NCI-H2081 (cell line): ENCODE measurements at places on chromosomes 13 and 19.

DNA sequence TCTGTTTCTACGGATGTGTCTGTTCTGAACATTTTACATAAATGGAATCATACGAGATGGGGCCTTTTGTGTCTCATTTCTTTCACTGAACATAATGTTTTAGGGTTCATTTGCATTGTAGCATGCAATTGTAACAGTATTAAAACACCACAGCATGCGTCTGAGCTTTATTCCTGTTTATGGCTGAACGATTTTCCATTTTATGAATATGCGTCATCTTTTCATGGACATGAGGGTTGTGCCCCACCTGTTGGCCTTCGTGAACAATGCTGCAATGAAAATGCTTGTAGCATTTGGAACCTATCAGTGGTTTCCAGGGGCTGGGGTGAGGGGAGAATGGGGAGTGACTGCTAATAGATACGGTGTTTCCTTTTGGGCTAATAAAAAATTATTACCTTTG, 5.1 kb downstream of the OR10H1 start:
- DNase-seq: no peak

DNA sequence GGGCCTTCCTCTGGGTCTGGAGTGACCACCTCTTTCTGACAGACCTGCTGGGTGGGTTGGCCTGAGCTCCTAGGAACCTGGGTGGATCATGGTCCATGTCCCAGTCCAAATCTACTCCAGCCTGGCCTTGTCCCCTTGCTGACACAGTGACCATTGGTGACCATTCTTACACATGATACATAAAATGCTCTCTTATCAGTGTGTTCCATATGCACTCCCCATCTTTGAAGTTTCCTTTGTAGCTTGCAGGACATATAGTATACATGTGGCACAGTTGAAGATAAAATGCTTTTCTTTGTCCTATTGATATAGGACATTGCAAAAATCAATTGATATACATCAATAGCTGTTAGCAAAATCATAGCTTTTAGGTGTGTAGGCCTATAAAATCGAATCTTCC, 291.8 kb downstream of the MYO16 start:
- DNase-seq: no peak

- no peak for DNase-seq
Measured at GRCh38 chr19:7851623-7852500, 21.8 kb downstream of the EVI5L start.

DNA sequence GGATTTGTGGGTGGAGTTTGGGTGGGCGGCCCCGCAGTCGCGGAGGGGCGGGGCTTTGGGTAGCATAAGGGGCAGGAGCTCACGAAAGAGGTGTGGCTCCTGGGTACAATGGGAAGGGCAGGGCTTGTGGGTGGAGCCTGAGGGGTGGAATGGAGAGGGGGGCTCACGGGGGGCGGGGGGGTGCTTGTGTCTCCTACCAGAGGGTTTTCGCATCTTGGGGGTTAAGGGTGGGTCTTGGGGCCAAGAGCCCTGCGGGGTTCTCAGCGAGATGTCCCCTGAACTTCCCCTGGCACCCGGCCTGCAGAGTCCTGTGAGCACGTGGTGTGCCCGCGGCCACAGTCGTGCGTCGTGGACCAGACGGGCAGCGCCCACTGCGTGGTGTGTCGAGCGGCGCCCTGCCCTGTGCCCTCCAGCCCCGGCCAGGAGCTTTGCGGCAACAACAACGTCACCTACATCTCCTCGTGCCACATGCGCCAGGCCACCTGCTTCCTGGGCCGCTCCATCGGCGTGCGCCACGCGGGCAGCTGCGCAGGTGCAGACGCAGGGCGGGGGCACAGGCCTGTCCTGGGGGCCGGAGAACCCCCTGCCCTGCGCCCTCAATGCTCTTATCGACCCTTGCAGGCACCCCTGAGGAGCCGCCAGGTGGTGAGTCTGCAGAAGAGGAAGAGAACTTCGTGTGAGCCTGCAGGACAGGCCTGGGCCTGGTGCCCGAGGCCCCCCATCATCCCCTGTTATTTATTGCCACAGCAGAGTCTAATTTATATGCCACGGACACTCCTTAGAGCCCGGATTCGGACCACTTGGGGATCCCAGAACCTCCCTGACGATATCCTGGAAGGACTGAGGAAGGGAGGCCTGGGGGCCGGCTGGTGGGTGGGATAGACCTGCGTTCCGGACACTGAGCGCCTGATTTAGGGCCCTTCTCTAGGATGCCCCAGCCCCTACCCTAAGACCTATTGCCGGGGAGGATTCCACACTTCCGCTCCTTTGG, 5.1 kb downstream of the FSTL3 start:
- DNase-seq: peak; percentile 92

- DNase-seq: no peak
Measured at GRCh38 chr13:94878602-94879165, 166.3 kb upstream of the SOX21 start.

DNA sequence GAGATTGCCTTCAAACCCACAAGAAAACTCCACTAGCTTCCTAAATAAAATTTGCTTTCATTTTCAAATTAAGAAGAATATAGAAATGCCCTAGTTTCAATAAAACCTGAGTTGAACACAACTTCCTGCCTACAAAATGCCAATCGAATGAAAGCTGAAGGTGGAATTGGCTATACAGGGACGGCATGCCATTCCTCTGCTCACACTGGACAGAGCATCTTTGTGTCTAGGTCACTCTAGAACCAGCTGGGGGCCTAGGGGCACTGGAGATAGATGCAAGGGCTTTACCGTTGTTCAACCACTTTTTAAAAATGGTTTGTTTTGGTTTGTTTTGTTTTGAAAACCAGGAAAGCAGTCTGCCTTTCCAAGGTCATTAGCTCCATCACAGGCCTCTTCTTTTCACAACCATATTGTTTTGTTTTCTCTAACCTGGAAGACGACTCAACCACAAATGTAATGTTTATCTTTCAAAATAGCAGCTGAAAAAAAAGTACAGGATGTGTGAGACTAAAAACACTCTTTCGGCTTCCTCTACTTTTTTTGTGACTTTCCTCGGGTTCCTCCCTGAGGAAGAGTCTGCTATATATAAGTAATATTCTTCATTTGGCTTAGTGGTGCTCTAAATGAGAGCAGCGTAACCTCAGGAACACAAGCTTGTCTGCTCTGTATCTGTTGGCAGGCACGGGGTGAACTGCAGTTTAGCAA, 11.9 kb upstream of the ITM2B start:
- no peak for DNase-seq

DNA sequence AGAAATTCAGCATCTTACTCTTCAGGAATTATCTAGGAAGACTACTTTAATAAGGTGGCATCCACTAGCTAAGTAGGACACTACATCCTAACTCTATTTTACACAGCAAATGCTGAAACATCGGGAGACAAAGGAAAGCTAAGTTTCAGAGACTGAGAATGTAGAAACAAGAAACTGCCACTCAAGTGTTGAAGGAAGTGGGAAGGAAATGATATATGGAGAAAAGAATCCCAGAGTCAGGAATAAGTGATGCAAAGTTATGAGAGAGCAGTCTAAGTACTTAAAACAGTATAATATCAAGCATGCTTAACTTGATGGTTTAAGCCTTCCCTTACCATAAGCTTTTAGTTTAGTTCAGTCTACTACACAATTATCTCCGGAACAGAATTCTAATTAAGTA, 52.4 kb downstream of the RBM26 start:
- DNase-seq: no peak

DNA sequence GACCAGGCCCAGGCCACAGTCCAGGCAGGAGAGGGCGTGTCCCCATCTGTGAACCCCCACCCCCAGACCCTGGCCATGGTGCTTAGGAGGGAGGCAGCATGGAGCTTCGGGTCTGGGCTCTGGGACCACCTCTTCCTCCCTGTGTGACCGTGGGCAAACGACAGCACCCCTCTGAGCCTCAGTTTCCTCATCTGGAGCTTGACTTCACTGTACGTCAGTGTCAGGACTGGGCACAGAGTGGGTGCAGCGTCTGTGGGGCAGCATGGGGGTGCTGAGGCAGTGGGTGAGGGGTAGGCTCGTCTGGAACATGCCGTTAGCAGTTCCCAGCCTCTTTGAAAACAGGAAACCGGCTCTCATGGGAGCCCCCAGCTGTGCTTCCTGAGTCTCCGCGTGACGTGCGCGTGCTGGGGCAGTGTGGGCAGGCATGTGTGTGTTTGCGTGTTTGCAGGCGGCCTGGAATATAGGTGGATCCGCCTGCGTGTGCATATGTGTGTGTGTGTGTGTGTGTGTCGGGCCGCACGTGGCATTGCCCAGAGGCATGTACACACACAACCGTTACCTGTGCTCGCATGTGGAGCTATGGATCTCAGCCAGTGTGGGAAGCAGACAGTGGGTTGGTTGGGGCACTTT, 15.8 kb downstream of the ARRDC2 start:
- DNase-seq: peak; percentile 21

DNA sequence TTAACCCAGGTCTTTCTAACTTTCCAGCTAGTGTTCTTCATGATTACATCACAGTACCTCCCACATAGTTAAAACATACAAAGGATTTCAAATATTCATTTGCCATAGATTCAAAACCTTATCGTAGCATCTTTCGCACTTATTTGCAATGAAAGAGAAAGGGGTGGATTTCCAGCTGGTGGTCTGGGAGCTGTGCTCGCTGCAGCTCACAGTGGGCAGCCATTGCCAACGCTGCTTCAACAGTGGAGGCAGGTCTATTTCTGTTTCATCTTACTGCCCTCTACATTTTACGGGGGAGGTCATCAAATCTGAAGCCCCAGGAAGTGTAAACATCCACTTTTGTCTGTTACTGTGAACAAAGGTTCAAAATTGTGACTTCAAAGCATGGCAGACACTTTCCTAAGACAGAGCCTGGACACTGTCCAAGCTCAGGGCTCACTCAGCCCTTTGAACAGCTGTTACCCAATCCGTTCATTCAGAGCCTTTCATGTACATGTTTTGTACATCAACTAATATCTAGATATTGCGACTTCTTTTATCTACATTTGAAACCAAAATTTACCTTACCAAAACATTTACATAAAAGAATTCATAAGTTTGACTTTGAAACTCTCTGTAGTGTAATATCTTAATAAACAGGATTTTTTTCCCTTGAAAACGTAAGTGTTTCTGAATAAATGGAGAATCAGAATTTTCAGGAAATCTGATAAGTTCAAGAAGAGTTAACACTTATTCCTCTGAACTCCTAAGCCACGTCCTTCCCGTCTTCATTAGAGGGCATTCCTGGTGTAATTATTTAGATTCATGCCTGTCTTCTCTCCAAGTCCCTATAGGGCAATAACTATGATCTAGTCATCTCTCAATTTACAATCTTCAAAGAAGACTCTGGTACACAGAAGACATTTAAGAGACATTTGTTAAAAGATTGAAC, 25.1 kb downstream of the STARD13 start:
- peak; percentile 51 for DNase-seq

- no peak for DNase-seq
Measured at GRCh38 chr19:51417107-51417809, at the start of gene SIGLEC10. TSS of gene SIGLEC10 (minus strand) at chr19:51417642. CDS start at chr19:51417581, 61 bp downstream.

DNA sequence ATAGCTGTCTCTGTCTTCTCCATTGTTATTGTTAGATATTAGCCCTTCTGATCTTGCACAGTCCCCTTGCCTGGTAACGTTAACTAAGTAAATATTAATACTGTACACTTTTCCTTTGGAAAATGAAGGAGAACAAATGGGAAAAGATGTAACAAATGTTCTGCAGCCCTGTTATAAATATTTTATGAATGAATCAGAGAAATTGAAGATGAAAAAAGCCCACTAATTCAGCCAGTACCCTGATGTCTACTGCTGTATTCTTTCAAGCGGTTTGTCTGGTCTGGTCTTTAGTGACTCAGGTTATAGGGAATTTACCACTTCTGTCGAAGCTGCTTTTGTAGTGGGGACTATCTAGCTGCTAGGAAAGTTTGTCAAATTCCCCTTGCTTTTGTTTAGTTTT, 121.0 kb downstream of the COG6 start:
- no peak for DNase-seq

DNA sequence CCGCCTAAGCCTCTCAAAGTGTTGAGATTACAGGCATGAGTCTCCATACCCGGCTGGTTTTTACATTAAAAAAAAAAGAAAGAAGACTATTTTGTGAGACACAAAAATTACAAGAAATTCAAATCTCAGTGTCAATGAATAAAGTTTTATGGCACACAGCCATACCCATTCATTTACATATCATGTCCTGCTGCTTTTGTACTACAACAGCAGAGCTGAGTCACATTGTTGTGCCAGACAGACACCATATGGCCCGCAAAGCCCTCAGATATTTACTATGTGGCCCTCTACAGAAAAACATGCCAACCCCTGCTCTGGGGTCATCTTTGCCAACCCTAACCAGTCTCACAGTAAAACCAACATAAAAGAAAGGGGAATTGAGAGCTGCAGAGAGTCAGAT, 5.3 kb downstream of the SMIM7 start:
- no peak for DNase-seq

- DNase-seq: peak; percentile 11
Measured at GRCh38 chr19:12137221-12137940, 2.8 kb downstream of the ZNF20 start.

- DNase-seq: no peak
Measured at GRCh38 chr13:33230178-33230881, 55.2 kb downstream of the STARD13 start.

DNA sequence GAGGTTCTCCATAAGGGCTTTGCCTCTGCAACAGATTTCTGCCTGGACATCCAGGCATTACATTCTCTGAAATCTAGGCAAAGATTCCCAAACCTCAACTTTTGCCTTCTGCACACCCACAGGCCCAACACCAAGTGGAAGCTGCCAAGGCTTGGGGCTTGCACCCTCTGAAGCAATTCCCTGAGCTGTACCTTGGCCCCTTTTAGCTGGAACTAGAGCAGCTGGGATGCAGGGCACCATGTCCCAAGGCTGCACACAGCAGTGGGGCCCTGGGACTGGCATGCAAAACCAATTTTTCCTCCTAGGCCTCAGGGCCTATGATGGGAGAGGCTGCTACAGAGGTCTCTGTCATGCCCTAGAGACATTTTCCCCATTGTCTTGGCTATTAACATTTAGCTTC, 943.2 kb downstream of the PCDH17 start:
- DNase-seq: no peak

- DNase-seq: no peak
Measured at GRCh38 chr19:36041831-36042230, 9.2 kb upstream of the CLIP3 start.

GRCh38 chr13:112690283-112690929, 568 bp downstream of the ATP11A start:
- no peak for DNase-seq

GRCh38 chr19:5436106-5436947, 18.9 kb upstream of the ZNRF4 start:
- DNase-seq: peak; percentile 82

DNA sequence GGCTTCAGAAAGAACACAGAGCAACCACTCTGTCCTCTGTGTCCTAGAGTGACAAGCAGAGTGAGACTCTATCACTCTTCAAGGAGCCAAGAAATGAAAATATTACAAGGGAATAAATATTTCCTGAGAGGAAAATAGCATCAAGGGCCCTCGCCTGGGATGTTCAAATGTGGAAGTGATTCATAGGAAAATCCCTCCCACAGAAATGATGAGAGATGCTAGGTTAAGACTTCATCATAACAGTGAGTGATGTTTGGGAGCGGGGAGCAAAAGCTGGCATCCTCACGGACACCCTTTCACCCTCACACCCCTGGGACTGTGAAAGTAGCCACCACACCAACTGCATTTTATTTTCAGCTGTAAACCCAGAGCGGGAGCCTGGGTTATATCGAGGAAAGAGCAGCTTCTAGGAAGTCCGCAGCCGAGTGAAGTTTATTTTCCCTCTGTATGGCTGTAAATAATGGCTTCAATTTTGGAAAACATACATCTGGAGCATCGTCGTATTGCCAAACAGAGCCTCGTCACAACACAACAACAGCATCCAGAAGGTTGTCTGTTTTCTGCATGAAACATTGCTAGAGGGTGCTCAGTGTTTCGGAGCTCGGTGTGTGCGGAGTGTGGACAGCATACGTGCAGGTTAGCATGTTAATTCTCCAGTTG, 54.8 kb downstream of the DLEU7 start:
- no peak for DNase-seq

GRCh38 chr13:41765020-41765419, 195.9 kb downstream of the VWA8 start:
- DNase-seq: no peak
